CD4-positive, alpha-beta T cell treated with Interleukin-6 for 4 hours (primary cell): ENCODE measurements at places on chromosomes 1 and 21.

GRCh38 chr1:46996659-46997281 lies 26.7 kb upstream of the CYP4X1 start:
- no peak for DNase-seq

DNA sequence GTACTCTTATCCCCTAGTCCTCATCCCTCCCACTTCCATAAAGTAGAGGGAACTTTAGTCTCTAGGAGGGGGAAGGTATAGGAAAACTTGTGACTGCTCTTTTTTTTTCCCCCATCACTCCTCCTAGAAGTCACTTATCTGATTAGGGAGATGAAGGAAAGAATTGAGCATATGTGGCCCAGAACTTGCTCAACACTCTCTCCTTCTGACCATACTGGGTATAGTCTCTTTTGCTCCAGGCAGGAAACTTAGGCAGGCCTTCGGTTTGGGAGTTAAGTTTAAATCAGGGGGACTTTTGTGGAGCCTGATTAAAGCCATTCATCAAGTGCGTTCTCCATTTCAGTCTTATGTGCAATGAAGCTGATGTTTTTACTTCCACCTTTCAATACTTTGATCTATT lies 5.8 kb downstream of the UBE2U start:
- DNase-seq: no peak

DNA sequence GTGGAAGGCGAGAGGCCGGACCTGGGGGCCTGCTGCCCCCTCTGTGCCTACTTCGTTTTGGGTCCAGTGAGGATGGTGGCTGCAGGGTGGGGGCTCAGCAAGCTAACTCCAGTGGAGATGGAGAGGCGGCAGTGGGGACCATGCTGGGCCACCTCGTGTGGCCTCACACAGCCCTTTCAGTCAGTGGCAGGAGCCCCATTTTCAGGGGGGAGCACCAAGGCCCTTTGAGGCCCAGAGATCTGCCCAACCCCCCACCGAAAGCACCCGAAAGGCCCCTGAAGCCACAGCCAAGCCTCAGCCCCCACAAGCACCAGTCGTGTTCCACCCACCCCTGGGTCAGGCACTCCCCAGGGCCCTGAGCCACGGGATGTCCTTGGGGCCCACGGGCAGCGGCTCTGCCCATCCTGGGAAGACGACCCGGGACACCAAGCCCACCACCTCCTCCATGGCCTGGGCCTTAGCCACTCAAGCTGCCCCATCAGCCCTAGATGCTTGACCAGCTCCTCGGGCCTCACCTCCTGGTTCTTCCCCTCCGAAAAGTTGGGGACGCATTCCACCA lies 345 bp downstream of the FTCD start:
- no peak for DNase-seq

DNA sequence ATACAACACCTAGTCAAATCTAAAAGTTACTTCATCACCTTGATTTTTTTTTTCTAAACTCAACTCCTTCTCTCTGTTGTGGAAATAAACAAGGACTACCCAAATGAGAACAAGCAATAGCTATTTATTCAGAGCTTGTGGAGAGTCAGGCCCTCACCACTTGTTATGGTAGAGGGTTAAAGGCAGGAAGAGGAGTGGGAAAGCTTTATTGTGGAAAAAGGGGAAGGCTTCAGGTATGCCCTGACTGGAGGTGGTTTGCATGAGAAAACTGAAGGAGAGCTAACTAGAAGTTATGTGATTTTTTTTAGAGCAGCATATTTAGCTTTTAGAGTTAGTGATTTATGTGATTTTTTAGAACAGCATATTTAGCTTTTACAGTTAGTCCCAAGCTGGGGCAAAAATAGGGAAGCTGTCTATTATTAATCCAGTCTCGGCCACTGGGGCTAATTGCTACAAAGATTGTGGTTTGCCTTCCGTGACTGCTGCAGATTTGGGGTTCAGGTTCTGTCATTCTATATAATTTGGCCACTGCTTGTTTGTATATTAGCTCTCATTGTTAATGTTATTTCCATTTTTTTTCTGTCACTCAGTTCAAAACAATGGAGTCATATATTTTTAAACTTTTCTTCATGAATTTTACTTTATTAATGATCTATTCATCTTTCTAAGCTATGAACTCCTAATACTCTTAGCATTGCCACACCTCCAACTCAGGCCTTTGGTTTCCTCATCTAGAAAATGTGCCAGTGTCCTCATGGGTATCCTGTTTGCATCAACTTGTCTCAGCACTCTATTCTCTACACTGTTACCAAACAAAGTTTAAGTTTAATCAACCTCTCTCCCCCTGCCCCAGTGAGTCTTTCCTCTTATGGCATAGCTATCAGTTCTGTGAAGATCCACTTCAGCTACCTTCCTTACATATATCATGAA lies 713.0 kb downstream of the BRINP3 start:
- no peak for DNase-seq

DNA sequence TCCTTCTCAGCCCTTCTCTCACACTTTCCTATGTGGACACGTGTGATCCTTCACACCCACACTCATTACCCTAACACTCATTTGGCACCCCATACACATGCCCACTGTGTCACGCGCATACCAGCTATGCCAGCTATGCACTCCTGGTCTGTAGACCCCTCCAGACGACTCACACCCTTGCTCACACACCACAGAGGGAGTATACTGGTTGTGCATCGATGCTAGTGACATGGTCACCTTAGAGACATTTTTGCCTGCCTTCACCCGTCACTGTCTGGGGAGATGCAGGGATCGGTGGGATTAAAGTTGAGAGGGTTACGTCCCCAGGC lies 8.3 kb upstream of the PPM1J start:
- DNase-seq: no peak

GRCh38 chr1:60621368-60621851 lies 461.0 kb upstream of the NFIA start:
- DNase-seq: no peak
